ENCODE measurements at places on chromosomes 11 and 22. TPM values are rescaled to one million over a fixed set of nuclear protein-coding genes. Genes with fewer than 3 reads are reported as not detected.

KRTAP5-11 gene
- total RNA-seq: not detected

MRPL49 gene
- 34.7 TPM for total RNA-seq

UQCC3 gene
- total RNA-seq: 31.3 TPM

NPTXR gene
- 1.3 TPM for total RNA-seq

Data from fibroblast of the aortic adventitia (primary cell).